ENCODE measurements at places on chromosomes 7 and 10.

DNA sequence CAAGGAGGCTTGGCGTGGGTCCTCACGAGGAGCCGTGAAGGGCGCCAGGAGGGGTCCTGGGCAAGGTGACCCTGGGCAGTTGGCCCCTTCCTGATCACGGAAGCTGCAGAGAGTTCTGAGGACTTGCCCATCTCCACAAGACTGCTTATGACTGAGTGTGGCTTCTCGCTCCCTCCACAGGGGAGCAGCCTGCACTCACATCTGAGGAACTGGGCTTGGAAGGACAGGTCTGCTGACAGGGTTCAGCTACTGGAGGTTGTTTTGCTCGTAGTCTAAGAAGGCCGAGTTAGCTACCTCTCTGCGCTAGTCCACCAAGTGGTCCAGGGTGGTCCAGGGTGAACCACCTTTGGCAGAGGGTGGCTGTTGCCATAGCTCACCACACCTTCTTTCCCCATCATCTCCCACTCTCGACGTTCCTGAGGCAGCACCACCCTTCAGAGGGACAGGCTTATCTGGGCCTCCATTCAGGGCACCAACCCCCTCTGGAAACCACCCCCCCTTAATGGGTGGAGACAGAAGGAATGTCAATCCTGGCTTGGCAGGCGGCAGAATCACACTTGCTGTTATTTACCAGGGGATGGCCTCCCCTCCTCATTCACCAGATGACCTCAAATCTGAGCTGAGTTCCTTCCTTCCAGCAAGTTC lies 38.2 kb downstream of the FAM53B start:
- no peak for DNase-seq

DNA sequence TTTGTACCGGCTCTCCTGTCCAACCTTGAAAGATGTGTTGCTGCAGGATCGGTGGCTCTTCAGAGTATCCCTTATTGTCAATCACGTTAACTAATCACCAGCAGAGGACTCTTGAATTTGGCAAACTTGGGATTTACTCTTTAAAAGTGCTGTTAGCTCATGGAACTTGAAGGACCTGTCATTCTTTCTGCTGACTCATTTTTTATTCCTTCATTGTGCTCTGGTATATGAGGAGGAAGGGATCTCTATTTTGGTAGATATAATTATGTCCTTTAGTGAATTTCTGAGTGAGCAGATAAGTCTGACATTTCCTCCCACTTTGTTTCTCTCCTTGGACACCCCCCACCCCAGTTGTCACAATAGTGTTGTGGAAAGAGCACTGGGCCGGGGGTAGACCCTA lies 175.1 kb upstream of the HDAC9 start:
- DNase-seq, result no peak

DNA sequence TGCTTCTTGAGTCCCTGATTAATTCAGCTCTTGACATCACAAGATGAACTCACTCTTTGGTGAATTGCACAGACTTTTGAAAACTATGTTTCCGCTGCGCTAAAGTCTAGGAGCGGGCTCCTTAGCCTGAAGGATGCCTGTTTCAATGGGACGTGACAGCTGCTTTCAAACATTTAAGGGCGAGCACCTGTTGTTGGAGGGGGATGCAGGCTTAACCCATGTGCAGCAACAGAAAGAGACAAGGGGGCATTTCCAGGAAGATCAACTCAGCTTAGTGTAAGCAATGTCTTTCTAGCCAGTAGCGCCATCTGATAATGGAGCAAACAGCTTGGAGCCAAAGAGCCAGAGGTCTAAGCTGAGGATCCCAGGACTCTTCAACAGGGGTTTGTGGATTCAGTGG lies 8.4 kb upstream of the PFKFB3 start:
- no peak for DNase-seq

DNA sequence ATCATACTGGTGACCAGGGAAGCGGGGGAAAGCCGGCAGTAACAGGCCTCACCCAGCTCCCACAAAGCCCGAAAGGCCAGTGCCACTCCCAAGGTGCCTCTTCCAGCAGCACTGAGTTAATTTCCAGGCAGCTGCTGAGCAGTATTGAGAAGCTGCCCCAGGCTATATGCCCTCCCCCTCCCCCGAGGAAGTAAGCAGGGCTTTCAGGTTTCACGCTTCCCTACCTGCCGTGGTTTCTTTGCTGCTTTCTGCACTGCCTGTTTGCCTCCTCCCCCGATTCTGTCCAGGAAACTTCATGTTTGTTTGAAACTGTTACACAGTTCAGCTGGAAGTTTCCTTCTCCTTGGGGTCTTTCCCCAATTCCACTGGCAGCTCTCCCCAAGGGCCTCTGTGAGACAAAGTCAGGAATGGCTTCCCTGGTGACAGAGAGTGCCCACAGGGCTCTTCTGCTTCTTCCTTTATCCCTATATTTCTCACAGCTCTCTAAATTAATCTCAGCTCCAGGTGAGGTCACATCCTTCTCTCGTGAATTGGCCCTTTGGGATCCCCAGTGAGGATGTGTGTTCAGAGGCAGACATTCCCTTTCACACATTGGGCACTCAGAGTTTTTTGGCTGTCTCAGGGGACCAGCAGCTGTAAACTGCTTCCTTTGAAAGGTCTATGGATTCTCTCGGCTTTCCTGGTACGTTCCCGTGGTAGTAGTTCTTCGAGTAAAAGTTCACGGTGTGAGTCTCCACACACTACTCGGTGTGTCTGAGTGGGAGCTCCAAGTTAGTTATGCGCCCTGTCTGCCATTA lies 19.4 kb downstream of the C1GALT1 start:
- DNase-seq, result peak; percentile 33

DNA sequence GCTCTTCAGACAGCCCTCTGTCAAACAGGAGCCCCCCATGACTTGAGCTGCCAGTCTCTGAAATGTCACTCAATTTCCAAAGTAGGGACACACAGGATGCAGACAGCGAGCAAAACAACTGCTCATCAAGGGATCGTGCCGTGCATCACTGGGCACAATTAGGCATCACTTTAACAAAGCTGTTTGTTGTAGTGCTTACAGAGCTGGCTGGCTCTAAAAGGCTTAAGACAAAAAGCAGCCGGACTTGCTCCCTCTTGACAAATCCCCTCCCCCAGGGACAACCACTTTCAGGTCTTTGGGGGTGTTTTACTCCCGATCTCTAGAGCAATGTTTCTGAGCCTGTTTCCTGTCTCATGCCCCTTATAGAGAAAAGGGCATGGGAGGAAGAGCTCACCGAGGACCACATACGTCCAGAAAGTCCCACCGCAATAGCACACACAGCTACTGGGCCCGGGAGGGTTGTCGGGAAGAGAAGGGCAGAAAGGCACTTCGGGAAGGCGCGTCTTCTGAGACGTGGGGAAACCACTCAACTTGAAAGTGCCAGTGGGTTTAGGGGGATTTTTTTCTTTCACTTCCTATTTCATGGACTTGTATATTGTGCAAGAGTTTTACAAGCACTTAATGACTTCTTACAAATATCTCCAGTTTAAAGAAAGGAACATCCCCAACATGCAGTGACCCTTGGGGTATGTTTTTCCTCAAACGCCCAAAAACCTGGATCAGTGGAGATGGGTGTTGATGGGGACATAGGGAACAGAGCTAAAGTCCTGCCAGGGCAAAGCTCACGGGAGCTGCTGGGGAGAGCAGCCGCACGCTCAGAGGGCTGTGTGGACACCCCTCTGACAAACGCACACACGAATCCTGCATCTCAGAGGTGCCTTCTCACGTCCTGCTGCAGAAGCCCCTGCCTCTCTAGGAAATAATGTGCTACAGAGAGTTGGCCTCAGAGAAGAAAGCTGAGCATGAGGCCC lies 27.1 kb downstream of the LRRC20 start:
- peak; percentile 24 for DNase-seq

- DNase-seq, result no peak
Measured at GRCh38 chr10:5809527-5810154, 3.6 kb downstream of the GDI2 start.

- no peak for DNase-seq
Measured at GRCh38 chr7:2526659-2527504, 7.3 kb downstream of the LFNG start.

- DNase-seq, result no peak
Measured at GRCh38 chr10:127313996-127314700, 117.8 kb upstream of the INSYN2A start.

GRCh38 chr10:79022565-79023230 lies 46.1 kb upstream of the ZMIZ1 start:
- DNase-seq, result peak; percentile 11

GRCh38 chr7:40903872-40904271 lies 769.1 kb downstream of the SUGCT start:
- no peak for DNase-seq

DNA sequence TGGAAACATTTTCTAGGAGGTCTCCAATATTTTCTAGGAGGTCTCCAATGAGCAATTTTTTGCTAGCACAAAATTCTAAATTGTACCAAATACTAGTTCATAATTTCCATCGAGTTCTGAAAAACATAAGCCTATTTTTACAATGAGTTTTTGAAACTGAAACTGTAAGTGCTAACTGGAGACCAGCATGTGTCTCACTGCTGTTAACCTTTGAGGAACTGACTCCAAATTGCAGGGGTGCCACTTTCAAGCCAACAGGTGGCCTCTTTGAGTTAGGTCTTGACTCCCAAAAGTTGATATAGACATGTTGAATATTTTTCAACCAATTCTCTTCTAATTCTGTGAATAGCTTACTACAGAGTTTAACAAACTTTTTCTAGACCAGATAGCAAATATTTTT lies 58.8 kb downstream of the CAV1 start:
- DNase-seq, result no peak

DNA sequence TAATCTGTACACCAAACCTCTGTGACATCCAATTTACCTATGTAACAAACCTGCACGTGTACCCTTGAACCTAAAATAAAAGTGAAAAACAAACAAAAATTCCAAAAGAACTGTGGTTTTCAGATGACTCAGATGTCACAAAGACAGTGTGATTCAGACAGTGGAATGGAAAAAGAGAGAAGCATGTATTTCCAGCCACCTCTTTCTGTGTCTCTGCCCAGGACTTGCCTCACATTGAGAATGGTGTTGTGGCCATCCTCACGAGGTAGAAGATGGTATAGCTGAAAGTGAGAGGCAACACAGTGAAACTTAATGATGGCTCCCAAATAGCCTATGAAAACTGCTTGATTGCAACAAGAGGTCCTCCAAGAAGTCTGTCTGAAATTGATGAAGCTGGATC lies 78.0 kb downstream of the ARL5B start:
- DNase-seq, result no peak

DNA sequence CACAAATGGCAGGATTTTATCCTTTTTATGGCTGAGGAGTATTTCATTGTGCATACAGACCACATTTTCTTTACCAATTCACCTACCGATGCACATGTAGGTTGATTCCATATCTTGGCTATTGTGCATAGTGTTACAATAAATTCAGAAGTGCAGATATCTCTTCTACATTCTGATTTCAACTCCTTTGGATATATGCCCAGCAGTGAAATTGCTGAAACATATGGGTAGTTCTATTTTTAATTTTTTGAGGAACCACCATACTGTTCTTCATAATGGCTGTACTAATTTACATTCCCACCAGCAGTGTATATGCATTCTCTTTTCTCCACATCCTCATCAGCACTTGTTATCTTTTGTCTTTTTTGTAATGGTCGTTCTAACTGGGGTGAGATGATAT lies 1290.3 kb downstream of the XPNPEP1 start:
- no peak for DNase-seq

GRCh38 chr7:137895301-137896221 lies 48.8 kb upstream of the DGKI start:
- peak; percentile 30 for DNase-seq

- no peak for DNase-seq
Measured at GRCh38 chr10:129967579-129968019, 3.5 kb upstream of the EBF3 start.

GRCh38 chr10:79385392-79385795 lies 38.1 kb downstream of the PPIF start:
- no peak for DNase-seq

GRCh38 chr10:68171539-68172080 lies 60.3 kb downstream of the ATOH7 start:
- DNase-seq, result no peak

GRCh38 chr7:78326189-78326588 lies 527.6 kb downstream of the PHTF2 start:
- DNase-seq, result no peak

GRCh38 chr7:121085922-121086321 lies 97.4 kb downstream of the CPED1 start:
- no peak for DNase-seq

DNA sequence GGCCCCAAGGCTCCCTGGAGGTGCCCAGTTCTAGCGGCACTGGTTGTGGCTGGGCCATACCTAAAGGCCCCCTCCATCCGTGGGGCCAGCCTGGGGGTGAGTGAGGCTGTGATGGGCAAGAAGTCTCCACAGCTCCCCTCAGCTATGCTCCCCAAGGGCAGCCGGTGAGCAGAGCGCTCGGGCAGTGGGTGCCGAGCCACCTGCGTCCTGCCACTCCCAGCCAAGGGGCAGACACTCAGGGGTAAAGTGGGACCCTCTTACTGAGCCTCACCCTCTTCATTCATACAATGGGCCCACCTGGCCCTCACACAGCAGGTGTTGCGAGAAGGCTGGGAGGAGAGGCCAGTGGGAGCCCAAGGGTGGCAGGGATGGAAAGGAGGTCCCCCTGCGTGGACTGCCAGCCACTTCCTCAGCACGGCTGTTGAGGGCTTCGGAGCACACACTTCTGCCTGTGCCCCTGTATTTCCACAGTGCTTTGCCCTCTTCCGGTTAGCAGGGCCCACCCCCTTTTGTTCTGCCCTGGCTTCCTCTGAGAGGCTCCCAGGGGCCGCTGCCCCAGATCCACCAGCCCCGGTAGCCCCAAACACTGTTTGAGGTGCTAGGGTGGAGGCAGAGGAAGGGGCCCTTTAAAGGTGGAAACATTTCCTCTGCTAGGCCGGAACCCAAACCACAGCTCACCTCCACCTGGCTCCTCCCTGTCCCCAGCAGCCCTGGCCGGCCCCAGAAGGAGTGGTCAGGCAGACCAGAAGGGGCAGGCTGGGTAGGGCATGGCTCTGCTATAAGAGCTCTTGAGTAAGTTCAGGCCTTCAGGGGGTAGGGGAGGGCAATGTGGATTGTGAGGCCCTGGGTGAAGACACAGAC lies 16.4 kb upstream of the C10orf105 start:
- DNase-seq, result peak; percentile 63

DNA sequence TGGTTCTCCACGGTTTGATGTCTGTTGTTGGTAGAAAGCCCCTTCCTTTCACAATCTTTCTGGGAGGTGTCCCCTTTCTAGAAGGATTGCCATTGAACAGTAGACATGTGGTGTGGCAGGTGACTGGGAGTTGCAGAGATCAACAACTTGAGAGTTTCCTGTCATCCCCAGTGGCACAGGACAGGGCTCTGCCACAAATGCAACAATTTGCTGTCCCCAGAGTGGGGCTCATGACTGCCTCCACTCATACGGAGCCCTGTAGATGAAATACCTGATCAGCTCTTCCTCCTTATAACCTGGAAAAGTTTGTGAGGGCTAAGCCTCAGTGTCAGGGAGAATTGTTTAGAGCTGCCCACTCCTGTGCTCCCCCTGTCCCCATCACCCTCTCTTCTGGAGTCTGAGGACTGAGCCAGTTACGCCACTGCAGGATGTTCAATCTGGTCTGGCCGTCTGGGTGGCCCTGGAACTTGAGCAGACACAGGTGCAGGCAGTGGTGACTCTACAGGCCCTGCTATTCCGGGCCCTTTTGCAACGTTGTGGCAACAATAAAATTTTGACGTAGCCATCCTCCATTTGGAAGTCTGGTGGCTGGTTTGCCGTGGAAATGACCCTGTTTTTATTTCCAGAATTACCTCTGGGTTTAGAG lies 6.5 kb downstream of the DBNL start:
- DNase-seq, result no peak

Data from stimulated activated CD4-positive, alpha-beta T cell treated with anti-CD3 and anti-CD28 coated beads, Interleukin-2, amount 100 ng/mL, for 24 hours (primary cell).